Esophagus muscularis mucosa (tissue), 4 donors: ENCODE measurements at places on chromosomes 1 and 21.
A peak's percentile ranks its signal among the peaks of the same experiment; 100 is the strongest.

DNA sequence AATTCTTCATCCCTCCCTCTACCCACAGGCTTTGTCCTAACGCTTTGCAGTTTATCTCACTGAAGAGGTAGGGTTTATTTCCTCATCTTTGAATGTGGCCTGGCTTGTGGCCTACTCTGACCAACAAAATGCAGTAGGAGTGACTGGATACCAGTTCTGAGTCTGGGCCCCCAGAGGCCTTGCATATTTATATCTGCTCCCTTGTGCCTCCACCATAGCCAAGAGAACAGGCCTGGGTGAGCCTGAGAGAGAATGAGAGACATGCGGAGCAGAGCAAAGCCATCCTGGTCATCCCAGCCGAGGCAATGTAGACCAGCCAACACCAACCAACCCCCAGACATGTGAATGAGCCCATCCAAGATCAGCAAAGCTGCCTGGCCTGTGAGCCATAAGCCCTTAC, 30.3 kb downstream of the SMIM12 start:
- peak; percentile 50 for DNase-seq

- no peak for DNase-seq
These were observed 48.4 kb downstream of the SLC37A1 start for GRCh38 chr21:42561762-42562650.

DNA sequence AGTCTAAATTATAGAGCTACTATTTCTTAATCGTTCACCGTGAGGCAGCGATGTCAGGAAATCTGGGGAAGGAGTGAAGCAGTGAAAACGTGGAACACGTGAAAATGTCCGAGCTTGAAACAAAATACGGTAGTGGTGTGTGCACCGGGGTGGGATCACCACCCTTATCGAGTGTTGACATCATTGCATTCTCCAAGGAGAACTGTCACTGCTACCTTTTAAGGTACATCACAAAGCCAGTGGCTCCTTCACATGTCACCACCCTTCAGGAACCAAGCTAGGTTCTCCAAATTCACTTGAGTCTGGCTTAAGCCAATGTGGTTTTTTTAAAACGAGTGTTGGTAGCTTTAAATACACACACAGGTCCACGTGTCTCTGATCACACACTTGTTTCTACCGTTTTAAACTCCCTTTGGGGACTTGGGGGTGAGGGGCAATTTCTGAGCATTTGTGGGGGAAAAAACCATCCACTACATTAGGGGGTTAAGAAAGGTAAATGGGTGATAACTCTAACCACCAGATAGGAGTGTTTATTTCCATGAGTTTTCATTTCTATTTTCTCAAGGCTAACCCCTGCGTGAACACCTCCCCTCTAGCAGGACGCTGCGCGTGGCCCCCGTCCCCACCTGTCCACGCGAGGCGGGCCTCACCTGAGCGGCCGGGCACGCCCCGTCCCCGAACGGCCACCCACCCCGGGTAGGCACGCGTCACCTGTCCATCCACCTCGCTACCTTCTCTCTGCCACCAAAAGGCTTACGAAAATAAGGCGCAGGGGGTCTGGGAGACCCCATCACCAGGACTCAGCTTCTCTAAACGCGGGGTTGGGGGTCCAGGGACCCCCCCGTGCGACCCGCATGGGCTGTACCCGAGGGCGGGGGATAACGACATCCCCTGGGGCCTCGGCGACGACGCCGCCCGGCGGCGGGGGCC, 978 bp downstream of the PRDM15 start:
- no peak for DNase-seq

DNA sequence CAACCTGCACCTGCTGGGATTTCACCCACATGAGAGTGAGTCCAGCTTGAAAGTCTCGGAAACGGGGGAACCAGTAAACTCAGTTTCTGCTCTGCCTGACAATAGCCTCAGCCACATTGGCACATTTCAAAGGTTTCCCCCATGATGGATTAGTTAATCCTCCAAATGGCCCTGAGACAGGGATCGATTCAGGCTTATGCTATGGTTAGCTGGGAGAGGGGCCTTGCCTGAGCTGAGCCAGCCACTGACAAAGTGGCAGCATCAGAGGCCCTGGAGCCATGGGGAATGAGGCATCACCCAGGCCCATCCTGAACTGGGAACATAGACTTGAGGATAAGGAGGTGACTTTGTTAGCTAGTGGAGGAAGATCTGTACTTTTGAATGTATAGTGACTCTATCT, 2.9 kb upstream of the CLSTN1 start:
- no peak for DNase-seq

DNA sequence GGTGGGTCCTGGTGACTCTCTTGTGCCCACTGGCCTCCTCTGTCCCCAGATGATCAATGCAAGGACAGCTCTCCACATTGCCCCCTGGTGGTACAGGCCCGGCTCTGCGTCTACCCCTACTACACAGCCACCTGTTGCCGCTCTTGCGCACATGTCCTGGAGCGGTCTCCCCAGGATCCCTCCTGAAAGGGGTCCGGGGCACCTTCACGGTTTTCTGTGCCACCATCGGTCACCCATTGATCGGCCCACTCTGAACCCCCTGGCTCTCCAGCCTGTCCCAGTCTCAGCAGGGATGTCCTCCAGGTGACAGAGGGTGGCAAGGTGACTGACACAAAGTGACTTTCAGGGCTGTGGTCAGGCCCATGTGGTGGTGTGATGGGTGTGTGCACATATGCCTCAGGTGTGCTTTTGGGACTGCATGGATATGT, 10.8 kb downstream of the ADAMTSL4 start:
- DNase-seq: no peak

GRCh38 chr1:57600424-57600823, 176.6 kb upstream of the DAB1 start:
- DNase-seq: no peak

GRCh38 chr1:247647864-247648263, 31.7 kb downstream of the OR13G1 start:
- no peak for DNase-seq

DNA sequence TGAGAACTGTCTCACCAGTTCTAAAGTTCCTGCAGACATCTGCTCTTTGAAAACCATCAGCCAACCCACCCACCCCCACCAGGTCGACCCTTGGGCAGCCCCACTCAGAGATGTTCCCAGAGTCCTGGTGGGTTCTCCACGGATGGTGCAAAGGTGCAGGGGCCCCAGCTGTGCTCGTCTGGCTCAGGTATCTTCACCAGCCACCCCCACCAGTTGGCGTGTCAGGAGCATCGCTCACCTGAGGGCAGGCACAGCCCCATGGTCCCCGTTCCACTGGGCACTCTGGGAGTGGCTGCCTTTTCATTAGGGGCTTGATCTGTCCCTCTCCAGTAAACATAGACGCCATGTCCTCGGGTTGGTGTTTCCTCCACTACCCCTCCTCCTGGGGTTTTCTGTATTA, 70.5 kb downstream of the UMODL1 start:
- no peak for DNase-seq

DNA sequence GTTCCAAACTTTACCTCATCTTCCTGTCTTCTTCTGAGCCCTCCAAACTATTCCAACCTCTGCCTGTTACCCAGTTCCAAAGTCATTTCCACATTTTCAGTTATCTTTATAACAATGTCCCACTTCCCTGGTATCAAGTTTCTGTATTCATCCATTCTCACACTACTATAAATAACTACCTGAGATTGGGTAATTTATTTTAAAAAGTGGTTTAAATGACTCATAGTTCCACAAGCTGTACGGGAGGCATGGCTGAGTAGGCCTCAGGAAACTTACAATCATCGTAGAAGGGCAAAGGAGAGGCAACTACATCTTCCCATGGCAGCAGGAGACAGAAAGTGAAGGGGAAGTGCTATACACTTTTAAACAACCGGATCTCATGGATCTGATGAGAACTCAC, 428.5 kb upstream of the RGS18 start:
- no peak for DNase-seq

DNA sequence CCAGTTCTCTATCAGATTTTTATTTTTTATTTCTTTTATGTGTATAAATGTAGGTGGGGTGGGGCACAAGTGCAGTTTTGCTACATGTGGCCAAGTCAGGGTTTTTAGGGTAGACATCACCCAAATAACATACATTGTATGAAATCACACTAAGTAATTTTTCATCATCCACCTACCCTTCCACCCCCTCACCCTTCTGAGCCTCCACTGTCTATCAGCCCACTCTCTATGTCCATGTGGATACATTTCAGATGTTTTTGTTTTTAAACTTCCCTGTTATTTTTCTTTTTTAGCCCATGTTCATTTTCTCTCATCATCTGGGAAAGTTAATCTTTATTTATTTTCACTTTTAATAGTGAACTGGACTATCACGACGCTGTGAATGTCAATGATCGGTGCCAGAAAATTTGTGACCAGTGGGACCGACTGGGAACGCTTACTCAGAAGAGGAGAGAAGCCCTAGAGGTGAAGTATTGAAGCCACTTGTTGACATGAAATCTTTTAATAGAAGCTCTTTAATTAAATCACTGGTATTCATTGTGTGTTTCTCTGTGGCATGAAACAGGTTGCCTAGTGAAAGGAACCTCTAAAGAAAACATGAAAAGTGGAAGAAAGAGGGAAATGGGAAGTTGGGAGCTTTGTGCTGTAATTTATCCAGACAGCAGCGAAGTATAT, 47.6 kb upstream of the MTR start:
- no peak for DNase-seq

DNA sequence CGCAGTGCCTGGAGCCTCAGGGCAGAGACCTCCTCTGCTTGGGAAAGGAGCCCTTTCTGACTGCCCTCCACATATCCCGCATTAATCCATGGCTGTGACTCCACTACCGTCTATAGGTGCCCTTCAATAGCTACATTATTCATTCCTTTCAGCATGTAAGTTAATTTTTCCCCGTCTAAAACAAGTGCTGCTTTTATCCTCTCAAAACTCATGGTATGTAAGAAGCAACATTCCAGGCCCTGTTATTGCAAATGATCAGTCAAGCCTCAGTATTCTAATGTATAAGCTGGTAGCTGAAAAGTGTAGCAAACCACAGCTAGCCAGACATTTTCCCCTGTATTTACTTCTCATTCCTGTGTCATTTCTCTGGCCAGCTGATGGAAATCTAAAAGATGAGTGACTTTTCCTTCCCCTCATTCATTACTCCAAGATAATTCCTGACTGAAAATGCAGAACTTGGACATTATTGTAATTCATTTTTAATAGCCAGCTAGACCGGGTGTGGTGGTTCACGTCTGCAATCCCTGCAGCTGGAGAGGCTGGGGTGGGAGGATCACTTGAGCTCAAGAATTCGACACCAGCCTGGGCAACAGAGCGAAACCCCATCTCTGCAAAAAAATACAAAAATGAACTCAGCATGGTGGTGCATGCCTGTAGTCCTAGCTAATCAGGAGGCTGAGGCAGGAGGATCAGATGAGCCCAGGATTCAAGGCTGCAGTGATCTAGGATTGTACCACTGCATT, 88.5 kb upstream of the SOD1 start:
- no peak for DNase-seq

DNA sequence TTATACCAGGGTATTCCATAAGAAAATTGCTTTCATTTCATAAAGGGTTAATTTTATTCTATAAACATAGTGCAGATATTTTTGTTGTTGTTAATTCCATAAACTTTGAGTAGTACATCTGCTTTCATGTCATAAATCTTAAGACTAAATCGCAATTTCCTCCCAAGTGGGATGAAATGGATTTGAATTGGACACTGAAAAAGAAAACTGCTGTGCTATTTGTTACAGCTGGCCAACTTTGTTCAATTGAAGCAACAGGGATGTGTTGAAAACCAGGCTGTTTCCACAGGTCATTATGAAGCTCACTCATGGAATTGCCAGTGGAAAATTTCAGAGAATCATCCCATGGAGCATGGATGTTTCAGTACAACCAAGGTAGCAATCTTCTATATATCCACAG, 252.5 kb upstream of the RGS18 start:
- DNase-seq: no peak
